Vagina (tissue), 2 donors: ENCODE measurements at places on chromosomes 11 and 22. TPM values are rescaled to one million over a fixed set of nuclear protein-coding genes. Genes with fewer than 3 reads are reported as not detected.

GRCh38 chr11:121024989-121025388 is 1.1 kb downstream of the TBCEL start:
- no peak for DNase-seq

GRCh38 chr22:50236731-50237409 is 8.0 kb downstream of the TUBGCP6 start:
- no peak for DNase-seq

GRCh38 chr11:124612045-124612444 is 817 bp downstream of the PANX3 start:
- no peak for DNase-seq

GRCh38 chr11:73249853-73250783 is 22.0 kb upstream of the P2RY6 start:
- no peak for DNase-seq

DNA sequence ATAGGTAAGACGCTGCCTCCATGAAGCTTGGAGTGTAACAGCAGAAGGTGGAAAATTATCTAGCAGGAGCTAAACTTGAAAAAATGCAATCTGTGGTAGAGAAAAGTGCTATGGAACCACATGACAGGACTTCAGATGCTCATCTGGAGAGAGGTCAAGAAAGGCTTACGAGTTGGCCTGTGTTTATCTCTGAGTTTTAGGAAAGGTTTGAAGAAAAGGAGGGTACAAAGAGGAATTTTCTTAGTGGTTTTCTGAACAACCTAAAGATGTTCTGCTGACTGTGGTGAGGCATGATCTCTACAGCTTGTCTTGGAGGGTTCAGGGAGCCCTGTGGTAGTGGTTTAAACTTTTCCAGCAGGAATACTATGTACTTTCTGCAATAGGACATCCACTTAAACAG is 8.2 kb downstream of the FJX1 start:
- DNase-seq = no peak

GRCh38 chr22:42443240-42444076 is 11.3 kb upstream of the NFAM1 start:
- no peak for DNase-seq

The BTG4 gene
- total RNA-seq = not detected

DNA sequence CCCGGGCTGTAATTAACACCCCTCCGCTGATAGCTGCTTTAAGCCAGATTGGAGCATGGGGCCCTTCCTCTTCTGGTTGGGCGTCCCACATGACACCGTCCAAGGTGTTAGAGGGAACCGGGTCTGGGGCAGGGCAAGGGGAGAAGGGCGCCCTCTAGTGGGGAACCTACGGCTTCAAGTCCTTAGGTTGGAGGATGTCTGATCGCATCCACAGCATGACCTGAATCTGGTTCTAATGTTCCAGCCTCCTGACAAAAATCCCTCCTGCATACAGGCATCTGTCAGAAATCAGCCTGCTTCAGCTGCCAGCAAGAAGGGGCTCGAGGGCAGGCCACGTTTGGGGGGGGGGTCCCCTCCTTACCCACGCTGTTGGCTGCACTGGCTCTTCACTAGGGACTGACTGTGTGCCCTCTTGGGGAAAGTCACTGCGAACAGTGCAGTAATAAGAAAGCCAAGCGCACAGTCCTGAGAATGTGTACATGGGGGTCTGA is 94.2 kb upstream of the TBCEL start:
- no peak for DNase-seq

The NRGN gene
- total RNA-seq = 0.98 TPM

DNA sequence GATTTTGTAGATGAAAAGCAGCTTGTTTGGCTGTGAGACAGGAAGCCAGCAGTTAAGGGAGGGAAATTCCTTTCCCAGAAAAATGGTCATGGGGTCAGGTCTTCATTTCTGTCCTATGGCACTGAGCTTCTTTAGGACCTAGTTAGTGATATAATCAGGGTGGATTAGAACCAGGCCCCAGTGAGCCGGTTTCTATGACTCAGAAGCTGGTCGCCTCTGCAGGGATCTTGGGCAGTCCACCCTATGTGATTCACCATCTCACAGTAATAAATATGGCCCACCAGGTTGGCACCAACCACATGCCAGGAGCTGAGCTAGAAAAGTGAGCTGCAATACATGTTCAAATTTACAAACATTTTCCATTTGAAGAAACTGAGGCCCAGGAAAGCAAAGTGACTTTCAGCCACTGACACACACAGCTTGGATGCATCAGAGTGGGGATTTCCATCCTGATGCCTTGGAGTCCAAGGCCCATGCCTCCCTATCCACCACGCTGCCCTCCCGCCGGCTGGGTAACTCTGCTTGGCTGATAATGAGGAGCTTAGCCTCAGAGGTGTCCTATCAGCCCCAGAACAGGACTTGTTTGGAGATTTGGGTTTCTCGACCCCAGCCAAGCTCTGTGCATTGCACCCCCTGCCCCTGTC is 42.0 kb downstream of the CD82 start:
- DNase-seq = no peak

- no peak for DNase-seq
Observed at GRCh38 chr22:29524442-29525191, 28.9 kb downstream of the THOC5 start.

GRCh38 chr22:46777609-46777970 is 15.1 kb downstream of the TBC1D22A start:
- no peak for DNase-seq

The LRRC74B gene
- not detected for total RNA-seq

The SERPING1 gene
- total RNA-seq = 779 TPM

DNA sequence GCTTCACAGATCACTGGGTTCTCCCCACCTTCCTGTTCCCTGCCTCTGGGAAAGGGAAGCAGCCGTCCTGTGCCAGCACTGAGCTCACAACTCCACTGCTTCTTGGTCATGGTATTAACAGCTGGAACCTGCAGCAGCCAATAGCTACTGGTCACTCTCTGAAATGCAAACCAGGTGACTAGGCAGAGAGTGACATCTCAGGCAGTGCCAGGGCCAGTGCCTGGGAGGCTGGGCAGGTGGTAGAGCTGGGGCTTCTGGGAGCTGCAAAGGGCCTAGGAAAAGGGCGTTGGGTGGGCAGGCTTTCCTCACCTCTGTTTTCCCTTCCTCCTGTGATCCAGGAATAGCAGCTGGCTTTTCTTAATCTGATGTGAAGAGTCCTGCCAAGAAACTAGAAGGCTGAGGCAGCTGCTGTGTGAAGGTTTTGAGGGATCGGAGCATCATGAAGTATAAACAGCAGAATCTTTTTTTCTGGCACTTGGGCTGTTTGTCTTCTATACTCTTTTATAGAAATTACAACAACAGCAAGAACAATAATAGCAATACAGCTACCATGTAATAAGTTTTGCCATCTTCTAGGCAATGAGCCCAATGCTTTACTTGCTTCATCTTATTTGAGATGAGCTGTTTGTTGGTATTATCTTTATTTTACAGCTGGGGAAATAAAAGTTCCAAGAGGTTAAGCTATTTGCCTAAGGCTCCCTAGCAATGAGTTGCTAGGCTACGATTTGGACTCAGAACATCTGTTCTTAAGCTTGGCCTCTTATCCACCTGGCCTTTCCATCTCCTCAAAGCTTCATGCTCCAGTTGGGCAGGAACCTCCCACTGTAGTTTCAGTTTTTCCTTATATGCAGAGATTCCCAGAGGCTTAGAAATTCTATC is 22.0 kb upstream of the CD44 start:
- DNase-seq = no peak

DNA sequence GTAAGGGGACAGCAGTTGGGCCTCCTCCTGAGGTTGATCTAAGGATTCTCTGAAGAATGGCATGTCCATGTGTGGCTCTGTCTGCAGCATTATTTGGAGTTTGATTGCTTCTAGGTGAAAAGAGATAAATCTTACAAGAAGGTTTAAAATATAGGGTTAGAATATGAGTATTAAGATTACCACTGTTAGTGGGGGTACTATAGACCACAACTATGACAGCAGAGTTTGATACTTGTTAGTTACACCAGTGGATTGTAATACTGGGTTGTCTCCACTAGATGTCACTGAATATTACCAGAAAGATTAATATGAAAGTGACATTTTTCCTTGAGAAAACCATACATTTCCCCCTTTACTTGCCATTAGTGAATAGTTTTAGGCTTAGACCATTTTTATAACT is 47.9 kb downstream of the ZNF280B start:
- no peak for DNase-seq

DNA sequence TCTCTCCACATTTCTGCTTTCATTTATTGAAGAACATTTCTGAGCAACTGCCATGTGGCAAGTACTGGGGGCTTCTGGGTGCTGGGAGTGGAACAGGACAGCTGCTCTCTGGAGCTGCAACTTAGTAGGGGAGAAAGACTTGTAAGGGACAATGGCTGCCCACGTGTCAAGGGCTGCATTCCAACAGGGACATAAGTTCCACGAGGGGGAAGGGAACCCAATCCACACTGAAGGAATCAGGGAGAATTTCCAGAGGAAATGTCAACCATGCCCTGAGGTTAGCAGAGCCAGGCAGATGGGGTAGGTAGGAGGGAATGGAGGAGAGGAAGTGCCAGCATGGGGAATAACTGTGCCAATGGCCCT is 1.7 kb downstream of the MAPK8IP2 start:
- no peak for DNase-seq

The GAS2L1 gene
- total RNA-seq = 17.4 TPM

GRCh38 chr11:110059706-110060463 is 33.3 kb upstream of the ZC3H12C start:
- DNase-seq = no peak

DNA sequence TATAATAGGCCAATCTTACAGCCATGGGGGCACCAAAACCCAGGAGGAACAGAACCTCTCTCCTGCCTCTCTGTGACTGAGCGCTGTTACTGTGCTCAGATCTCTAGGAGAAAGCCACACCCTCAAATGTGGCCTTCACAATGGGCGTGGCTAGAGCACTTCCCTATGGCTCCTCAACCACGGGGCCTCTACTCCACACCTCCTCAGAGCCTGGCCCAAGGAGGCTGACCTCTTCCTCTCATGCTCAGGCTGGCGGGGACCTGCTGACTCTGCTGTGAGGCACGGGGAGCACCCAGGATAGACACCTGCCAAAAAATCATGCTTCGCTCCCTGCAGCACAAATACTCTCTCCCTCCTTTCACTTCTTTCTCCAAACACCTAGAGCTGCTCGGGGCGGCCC is 41.0 kb downstream of the C11orf58 start:
- no peak for DNase-seq

The KAT5 gene
- total RNA-seq = 58.9 TPM

DNA sequence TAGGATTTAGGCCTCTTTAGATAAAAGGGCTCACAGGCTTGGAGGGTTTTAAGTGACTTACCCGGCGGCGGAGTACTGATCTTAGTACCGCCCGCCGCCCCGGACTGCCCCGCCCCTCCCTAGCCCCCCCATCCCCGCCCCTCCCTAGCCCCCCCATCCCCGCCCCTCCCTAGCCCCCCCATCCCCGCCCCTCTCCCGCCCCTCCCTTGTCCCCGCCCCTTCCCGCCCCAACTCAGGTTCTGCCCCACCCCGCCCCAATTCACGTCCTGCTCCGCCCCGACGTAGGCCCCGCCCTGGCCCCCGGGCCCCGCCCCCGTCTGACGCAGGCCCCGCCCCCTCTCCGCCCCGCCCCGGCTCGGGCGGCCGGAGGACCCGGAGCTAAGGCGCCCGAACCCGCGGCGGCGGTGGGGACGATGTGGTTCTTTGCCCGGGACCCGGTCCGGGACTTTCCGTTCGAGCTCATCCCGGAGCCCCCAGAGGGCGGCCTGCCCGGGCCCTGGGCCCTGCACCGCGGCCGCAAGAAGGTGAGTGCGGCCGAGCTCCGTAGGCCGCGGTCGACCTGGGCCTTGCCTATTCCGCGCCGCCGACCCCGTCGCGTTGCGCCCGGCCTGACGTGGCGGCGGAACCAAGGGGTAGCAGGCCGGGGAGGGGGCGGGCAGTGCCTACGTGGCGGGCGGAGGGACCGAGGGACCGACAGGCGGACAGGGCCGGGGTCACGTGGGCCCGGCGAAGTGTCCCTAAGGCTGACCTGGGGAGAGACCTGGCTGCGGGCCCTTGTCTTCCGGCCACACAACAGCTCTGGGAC is at the start of gene SCYL1:
Gene SCYL1, plus strand, starts transcription at position 343 of the 805 bp plus-strand sequence. Its CDS starts 71 bp downstream, at position 414.
- no peak for DNase-seq

The OMP gene
- total RNA-seq = not detected

- DNase-seq = no peak
Observed at GRCh38 chr11:643366-643765, 6.3 kb downstream of the DRD4 start.

The GPR83 gene
- not detected for total RNA-seq

GRCh38 chr11:104846216-104846615 is 52.0 kb downstream of the CASP12 start:
- no peak for DNase-seq

The TTC28 gene
- total RNA-seq = 41.7 TPM

GRCh38 chr11:111938687-111939160 is 1.6 kb downstream of the DIXDC1 start:
- DNase-seq = no peak

DNA sequence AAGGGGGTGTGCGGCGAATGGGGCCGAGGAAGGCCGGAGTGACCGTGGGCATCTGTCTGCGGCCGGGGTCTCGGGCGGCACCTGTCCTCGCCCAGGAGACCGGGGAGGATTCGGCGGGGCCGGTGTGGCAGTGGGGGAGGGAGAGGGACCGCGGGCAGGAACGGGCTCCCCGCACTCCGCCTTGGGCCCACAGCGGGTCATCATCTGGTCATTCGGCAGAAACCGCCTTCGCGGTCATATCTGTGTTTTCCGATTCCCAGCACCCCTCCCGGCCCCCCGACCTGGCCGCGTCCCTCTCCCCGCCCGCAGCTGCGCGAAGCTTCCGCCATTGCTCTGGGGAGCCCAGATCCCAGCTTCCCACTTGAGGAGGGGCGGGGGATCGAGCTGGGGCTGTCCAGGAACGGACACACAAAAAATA is 824 bp upstream of the CBX6 start:
- DNase-seq = no peak

DNA sequence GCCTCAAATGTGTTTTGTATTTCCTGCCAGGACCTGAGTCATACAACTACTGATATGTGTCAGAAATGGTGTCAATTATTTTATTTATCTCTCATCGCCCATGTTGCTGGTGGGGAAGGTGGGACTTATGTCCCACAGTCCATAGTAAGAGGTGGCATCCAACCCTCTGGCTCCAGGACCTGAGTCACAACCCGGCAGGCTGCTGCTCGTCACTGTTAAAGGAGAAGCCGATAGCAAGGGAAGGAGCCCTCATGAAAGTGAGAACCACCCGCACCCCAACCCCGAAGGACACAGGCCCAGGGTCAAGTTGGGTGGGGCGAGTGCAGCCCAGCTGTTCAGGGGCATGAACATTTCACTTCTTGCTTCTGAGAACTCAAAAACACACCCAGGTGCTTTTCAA is 33.1 kb upstream of the TP53I11 start:
- no peak for DNase-seq

The PLEKHB1 gene
- 7.9 TPM for total RNA-seq

The APOBEC3H gene
- not detected for total RNA-seq

GRCh38 chr11:17077240-17077519 is 287 bp downstream of the RPS13 start:
- DNase-seq = peak; percentile 91

The TRPC6 gene
- total RNA-seq = 5.6 TPM

- no peak for DNase-seq
Observed at GRCh38 chr11:8192896-8193209, 24.0 kb upstream of the RIC3 start.

GRCh38 chr22:29435236-29436136 is 2.9 kb upstream of the RFPL1 start:
- no peak for DNase-seq

- no peak for DNase-seq
Observed at GRCh38 chr22:47411006-47411405, 648.6 kb downstream of the TBC1D22A start.
